ENCODE measurements at places on chromosomes 13 and 19.

- no peak overlapping the region for H3K4me3 ChIP-seq
- no peak for DNase-seq
- H3K36me3 ChIP-seq = peaks cover 3% of the 10 kb centered on the region
- H3K4me1 ChIP-seq = no peaks in the 10 kb centered on the region
Observed at GRCh38 chr13:31328549-31329235, 128.9 kb downstream of the B3GLCT start.

- no peak for DNase-seq
- no peak overlapping the region for H3K27ac ChIP-seq
- no peaks in the 10 kb centered on the region for H3K4me1 ChIP-seq
- H3K27me3 ChIP-seq = no peaks in the 10 kb centered on the region
- H3K36me3 ChIP-seq = no peaks in the 10 kb centered on the region
Observed at GRCh38 chr13:59280297-59280696, 883.4 kb downstream of the DIAPH3 start.

GRCh38 chr19:49423071-49423984 is at the start of gene PTH2:
TSS of gene PTH2 (minus strand) at chr19:49423441. CDS start at chr19:49423339, 102 bp downstream.
- no peak for DNase-seq
- no peak within 1 kb of the TSS for H3K4me3 ChIP-seq
- no peak within 1 kb of the TSS for H3K27ac ChIP-seq
- no peaks in the 10 kb centered on the region for H3K4me1 ChIP-seq

DNA sequence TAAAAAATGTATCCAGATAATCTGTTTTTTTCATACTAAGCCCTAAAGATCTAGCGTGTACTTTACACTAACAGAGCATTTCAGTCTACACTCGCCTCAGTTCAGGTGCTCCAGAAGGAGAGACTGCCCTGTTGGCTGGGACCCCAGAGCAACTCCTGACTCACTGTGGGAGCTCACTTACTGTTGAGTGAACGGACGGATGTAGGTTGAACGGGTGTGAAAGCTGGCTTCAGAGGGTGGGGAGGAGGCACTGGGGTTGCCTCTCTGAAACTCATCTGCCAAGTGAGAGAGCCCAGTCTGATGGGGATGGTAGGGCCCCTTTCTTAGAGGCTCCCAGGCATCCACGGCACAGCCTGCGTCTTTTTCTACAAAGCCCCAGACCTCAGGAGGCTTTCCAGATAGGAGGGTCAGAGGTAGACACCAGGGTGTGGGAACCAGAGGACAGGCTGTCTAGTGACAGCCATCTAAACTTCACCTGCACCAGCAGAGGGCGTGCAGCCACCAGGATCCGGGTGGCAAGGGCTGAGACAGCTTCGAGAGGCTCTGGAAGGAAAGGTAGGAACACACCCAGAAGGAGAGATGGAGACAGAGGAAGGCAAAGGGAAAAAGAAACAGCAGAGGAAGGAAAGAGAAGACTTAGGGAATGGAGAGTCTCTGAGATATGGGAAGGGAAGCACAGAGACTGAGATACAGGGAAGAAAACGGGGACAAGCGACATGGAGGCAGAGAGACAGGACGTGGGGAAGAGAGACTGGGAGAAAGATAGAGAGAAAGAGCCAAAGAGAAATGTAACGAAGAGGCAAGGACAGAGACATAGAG is 3.7 kb downstream of the KASH5 start:
- H3K4me1 ChIP-seq = no peaks in the 10 kb centered on the region
- H3K27ac ChIP-seq = no peak overlapping the region
- peak; percentile 91 for DNase-seq
- H3K4me3 ChIP-seq = no peak overlapping the region
- no peaks in the 10 kb centered on the region for H3K27me3 ChIP-seq

DNA sequence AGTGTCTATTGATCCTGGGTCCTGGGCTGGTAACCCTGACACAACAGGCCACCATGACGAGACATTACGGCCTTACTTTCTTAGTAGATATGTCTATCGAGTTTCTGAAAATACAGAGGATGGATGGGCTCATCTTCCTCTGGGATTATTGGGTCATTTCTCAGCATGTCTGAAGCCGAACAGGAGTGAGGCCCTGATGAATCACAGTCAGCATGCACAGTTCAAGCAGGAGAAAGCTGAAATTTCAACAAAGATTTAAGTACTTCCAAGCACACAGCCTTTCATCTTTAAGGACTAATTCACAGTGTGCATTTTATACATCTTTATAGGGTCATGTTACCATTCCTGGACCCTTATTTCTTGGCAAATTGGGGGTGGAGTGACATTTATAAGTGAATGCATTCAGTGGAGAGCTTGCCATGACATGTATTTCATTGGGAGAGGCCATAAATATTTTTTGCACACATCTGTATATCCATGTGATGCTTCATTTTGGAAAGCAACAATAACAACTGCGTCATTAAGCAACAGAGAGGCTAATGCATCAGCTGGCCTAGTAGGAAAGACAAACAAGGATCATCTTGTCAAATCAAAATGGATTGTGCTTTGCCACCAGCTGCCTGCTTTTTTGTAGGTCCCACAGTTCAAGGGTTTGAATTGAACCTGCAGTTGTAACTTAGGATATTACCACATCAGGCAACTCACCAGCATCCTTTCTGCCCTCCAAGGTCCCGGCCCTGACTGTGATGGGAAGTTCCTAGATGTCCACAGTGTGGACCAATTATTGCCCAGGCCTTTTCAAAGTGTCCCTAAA is 143.5 kb downstream of the DNAJC15 start:
- no peak for DNase-seq
- H3K27ac ChIP-seq = no peak overlapping the region
- H3K36me3 ChIP-seq = no peaks in the 10 kb centered on the region
- H3K4me1 ChIP-seq = no peaks in the 10 kb centered on the region
- H3K4me3 ChIP-seq = no peak overlapping the region

GRCh38 chr13:59774491-59774971 is 389.2 kb downstream of the DIAPH3 start:
- no peak overlapping the region for H3K27ac ChIP-seq
- DNase-seq = no peak
- no peaks in the 10 kb centered on the region for H3K36me3 ChIP-seq
- no peak overlapping the region for H3K4me3 ChIP-seq
- H3K27me3 ChIP-seq = no peaks in the 10 kb centered on the region
- H3K4me1 ChIP-seq = no peaks in the 10 kb centered on the region

- no peaks in the 10 kb centered on the region for H3K36me3 ChIP-seq
- H3K27me3 ChIP-seq = no peaks in the 10 kb centered on the region
- DNase-seq = no peak
- H3K4me3 ChIP-seq = no peak overlapping the region
- peak overlapping the region; percentile 39 for H3K27ac ChIP-seq
- no peaks in the 10 kb centered on the region for H3K4me1 ChIP-seq
Observed at GRCh38 chr19:11096210-11096841, 7.1 kb downstream of the LDLR start.

DNA sequence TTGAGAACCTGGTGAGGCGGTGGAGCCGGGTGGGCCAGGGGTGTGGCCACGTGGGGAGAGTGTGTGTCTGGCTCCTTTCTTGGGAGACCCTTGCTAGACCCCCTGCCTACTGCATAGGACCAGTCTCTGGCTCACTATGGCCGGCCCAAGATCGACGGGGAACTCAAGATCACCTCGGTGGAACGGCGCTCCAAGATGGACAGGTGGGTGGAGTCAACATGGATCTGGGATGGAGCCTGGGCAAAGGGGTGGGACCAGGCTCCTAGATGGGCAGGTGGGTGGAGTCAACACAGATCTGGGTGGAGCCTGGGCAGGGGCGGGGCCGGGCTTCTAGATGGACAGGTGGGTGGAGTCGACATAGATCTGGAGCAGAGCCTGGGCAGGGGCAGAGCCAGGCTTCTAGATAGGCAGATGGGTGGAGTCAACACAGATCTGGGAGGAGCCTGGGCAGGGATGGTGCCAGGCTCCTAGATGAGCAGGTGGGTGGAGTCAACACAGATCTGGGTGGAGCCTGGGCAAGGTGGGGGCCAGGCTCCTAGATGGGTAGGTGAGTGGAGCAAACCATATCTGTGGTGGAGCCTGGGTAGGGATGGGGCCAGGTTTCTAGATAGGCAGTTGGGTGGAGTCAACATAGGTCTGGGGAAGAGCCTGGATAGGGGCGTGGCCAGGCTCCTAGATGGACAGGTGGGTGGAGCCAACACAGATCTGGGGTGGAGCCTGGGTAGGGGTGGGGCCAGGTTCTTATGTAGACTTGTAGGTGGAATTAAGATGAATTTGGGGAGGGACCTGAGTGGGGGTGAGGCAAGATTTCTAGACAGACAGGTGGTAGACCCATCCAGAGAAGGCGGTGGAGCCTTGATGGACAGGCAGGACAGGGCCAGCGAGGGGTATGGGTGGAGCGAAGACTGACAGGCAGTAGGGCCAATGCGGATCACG is 56.5 kb downstream of the VAV1 start:
- H3K4me1 ChIP-seq = no peaks in the 10 kb centered on the region
- DNase-seq = no peak
- no peak overlapping the region for H3K4me3 ChIP-seq
- H3K27ac ChIP-seq = no peak overlapping the region
- no peaks in the 10 kb centered on the region for H3K36me3 ChIP-seq
- no peaks in the 10 kb centered on the region for H3K27me3 ChIP-seq

- H3K36me3 ChIP-seq = peaks cover 5% of the 10 kb centered on the region
- no peak overlapping the region for H3K27ac ChIP-seq
- no peaks in the 10 kb centered on the region for H3K27me3 ChIP-seq
- no peak overlapping the region for H3K4me3 ChIP-seq
- no peak for DNase-seq
Observed at GRCh38 chr19:12936582-12936981, 1.8 kb upstream of the CALR start.

- DNase-seq = no peak
- H3K36me3 ChIP-seq = no peaks in the 10 kb centered on the region
- no peak overlapping the region for H3K4me3 ChIP-seq
- H3K4me1 ChIP-seq = peaks cover 5% of the 10 kb centered on the region
- no peaks in the 10 kb centered on the region for H3K27me3 ChIP-seq
Observed at GRCh38 chr13:29436721-29437280, 158.7 kb downstream of the SLC7A1 start.

DNA sequence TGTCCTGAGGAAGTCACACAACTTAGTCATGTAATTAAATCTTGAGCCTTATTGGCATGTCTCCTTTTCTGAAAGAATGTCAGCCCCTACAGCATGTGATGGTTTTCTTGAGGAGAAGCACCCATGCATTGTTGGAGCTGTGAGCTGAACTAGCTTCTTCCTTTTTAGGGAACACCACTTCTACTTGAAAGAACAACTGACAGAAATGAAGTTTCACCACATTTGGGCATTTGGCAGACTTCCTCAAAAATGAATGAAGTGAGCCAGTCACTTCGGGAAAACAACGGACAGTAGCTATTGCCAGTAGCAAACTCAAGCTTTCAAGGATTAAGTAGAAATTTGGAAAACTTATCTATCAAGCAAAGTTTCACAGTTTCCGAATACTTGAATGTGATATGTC is 1351.3 kb downstream of the EFNB2 start:
- no peak overlapping the region for H3K4me3 ChIP-seq
- no peaks in the 10 kb centered on the region for H3K4me1 ChIP-seq
- H3K27ac ChIP-seq = no peak overlapping the region
- no peak for DNase-seq
- no peaks in the 10 kb centered on the region for H3K27me3 ChIP-seq

- no peak overlapping the region for H3K4me3 ChIP-seq
- no peak overlapping the region for H3K27ac ChIP-seq
- no peaks in the 10 kb centered on the region for H3K27me3 ChIP-seq
- DNase-seq = no peak
Observed at GRCh38 chr19:12244370-12244769, 50.3 kb downstream of the ZNF44 start.

DNA sequence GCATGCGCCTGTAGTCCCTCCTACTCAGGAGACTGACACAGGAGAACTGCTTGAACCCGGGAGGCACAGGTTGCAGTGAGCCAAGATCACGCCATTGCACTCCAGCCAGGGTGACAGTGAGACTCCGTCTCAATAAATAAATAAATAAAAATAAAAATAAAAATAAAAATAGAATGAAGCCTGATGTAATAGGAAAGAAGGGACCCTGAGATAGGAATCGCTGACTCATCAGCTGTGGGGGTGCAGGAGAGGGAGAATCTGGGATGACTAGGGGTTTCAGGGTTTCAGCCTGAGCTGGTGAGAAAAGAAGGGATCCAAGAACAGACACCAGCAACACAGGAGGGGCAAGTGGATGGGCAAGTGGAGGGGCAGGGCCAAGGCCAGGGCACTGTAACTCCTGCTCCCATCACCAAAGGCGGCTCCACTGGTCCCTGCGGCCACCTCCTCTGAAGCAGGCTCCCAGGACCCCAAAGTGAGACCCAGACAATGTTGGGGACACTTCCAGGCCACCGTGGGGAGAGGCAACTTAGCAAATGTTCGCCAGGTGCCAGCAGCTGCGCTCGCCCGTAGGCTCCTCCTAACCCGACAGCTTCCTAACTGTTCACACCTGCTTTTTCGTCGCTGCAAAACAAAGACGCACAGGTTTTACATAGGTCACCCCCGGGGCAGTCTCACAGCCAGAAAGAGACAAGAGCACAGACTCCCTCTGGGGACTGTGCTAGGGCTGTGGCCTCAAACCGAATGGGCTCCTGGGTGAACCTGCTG is 1.2 kb downstream of the HAUS8 start:
- peaks cover 3% of the 10 kb centered on the region for H3K4me1 ChIP-seq
- H3K27me3 ChIP-seq = no peaks in the 10 kb centered on the region
- no peak overlapping the region for H3K27ac ChIP-seq
- DNase-seq = no peak
- H3K4me3 ChIP-seq = peak overlapping the region; percentile 59
- H3K36me3 ChIP-seq = no peaks in the 10 kb centered on the region

GRCh38 chr13:41565216-41565615 is 107.9 kb downstream of the RGCC start:
- H3K36me3 ChIP-seq = no peaks in the 10 kb centered on the region
- DNase-seq = no peak
- H3K4me1 ChIP-seq = peaks cover 6% of the 10 kb centered on the region
- H3K27ac ChIP-seq = no peak overlapping the region
- H3K4me3 ChIP-seq = no peak overlapping the region

DNA sequence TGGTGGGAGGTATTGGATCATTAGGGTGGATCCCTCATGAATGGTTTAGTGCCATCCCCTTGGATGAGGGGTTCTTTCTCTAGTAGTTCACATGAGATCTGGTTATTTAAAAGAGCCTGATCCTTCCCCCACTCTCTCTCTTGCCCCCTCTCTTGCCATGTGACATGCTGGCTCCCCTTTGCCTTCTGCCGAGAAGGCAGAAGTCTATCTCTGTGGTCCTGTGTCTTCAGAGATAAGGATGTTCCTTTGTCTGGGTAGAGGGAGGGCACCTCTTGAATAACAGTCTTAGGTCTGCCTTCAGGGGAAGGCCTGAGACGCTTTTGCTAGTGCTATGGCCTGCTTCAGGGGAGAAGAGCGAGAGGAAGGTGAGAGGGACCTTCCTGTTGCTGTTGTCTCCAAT is 2.0 kb upstream of the ZDHHC20 start:
- H3K36me3 ChIP-seq = no peaks in the 10 kb centered on the region
- H3K27ac ChIP-seq = no peak overlapping the region
- DNase-seq = no peak
- no peak overlapping the region for H3K4me3 ChIP-seq
- H3K27me3 ChIP-seq = no peaks in the 10 kb centered on the region

GRCh38 chr19:45670670-45671453 is 2.8 kb downstream of the GIPR start:
- H3K36me3 ChIP-seq = no peaks in the 10 kb centered on the region
- no peak overlapping the region for H3K27ac ChIP-seq
- H3K27me3 ChIP-seq = no peaks in the 10 kb centered on the region
- DNase-seq = peak; percentile 89
- H3K4me3 ChIP-seq = no peak overlapping the region
